Dermis microvascular lymphatic vessel endothelial cell (primary cell): ENCODE measurements at places on chromosomes 2 and 18. TPM values are rescaled to one million over a fixed set of nuclear protein-coding genes. Genes with fewer than 3 reads are reported as not detected.
A peak's percentile ranks its signal among the peaks of the same experiment; 100 is the strongest.

BOLL gene
- not detected in 2 replicates for total RNA-seq

- DNase-seq = no peak
These were observed 667.5 kb upstream of the HS6ST1 start for GRCh38 chr2:128986026-128986715.

ASNSD1 gene
- 46.7 and 47.1 TPM in 2 replicates for total RNA-seq

DNA sequence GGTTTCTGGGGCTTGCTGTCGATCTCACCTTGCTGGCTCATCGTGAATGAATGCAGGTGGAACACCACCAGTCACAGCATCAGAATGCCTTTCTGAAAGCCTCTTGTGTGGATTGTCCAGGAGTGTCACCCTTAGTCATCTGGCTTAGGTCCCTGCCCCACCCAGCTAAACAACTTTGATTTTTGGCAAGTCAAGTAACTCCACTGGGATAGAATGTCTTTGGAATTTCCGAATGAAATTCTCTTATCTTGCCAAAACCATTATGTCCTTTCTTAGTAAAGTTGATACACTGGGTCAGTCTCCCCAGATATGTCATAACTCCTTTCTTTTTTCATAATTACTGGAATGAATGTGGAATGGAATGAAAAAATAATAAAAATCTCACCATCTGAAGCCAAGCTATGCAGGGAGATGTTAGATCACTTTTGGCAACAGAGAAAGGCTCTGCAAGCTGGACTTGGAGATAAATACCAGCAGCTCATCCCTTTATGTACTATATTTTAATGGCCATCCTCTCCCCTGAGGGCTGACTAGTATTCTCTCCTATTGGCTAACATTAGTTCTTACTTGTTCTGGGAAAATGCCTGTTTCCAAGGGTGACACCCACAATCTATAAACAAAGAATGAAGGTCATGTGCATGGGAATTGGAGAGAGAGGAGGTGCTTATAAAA is 35.4 kb downstream of the INSIG2 start:
- DNase-seq = peak; percentile 89

- no peak for DNase-seq
These were observed 674.3 kb downstream of the IRS1 start for GRCh38 chr2:226125176-226125883.

DSG3 gene
- under 0.01 TPM in 1 of 2 replicates, not detected in the other for total RNA-seq

DNA sequence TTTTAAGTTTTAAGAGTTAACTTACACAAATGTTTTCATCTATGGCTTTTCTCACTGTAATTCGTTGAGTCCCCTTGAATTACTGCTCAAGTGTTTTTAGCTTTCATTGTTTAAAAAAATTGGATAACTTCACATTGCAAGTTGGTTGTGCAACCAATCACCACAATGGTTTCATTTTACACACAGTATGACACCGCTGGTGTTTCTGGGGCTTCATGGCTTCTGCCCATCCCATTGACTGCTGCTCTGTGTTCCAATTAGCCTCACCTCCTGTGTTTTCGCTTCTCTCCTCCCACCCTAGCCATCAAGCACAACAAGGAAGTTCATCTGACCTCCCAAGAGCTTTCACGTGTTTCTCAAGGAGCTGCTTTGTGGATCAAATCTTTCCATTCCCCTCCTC is 199.1 kb upstream of the CHAC2 start:
- DNase-seq = no peak

LCT gene
- total RNA-seq = not detected in 2 replicates

SERPINB3 gene
- total RNA-seq = not detected in 2 replicates

PTPRN gene
- not detected in 2 replicates for total RNA-seq

GRCh38 chr18:78818961-78819360 is 160.7 kb upstream of the SALL3 start:
- no peak for DNase-seq

UGT1A3 gene
- not detected in 2 replicates for total RNA-seq

DNA sequence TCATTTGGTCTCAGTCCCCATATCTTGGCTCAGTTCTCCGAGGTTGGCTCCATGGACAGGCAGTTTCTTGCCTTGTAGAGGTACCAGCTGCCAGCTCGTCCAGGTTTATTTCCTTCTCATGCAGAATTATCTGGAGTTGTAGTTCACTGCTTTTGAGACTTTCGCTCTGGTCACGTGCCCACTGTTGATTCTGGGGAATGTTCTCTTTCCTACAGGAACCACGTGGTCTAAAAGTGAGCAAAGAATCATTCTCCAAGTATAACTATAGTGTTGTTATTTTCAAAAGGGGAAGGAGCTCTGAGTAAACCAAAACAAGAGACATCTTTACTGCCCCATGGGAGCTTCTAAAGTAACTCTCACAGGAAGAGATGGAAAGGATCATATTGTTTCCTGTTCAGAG is 41.2 kb upstream of the RAB27B start:
- no peak for DNase-seq

GRCh38 chr2:96977631-96978195 is 8.7 kb downstream of the FAM178B start:
- no peak for DNase-seq

DNA sequence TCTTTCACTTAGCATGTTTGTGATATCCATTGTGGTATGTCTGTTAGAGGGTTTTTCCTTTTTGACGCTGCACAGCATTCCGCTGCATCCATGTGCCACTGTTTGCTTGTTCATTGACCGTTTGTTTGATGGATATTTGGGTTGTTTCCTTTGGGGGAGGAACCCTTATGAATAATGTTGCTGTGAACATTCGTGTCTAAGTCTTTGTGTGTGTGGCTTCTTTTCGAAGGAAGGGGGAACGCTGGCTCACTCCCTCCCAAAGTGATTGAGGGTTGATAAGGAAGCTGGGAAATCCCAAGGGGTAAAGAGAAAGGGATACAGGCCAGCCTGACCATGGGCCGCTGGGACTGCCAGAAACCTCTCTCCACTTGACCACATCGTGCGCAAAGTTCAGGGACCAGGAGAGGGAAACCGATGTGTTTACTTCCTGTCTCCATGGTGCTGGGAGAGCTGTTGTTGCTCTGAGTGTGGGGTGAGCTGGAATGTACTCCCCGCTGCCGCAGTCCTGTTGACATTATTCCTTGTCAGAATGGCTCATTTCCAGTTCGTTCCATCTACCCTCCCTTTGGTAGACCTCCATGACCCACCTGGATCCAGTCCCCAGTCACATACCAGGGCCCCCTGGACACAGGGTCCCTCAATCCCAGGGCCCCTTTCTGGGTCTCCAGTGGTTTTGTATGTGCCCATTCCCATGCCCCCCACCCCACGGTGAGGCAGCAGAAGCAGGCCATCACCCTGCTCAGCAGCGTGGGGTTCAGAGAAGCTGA is 39.6 kb downstream of the HS1BP3 start:
- DNase-seq = peak; percentile 100

- DNase-seq = no peak
These were observed 182.9 kb downstream of the MYO1B start for GRCh38 chr2:191428141-191428540.

RPRM gene
- not detected in 2 replicates for total RNA-seq

GATA6 gene
- 0.13 and 0.51 TPM in 2 replicates for total RNA-seq

DNA sequence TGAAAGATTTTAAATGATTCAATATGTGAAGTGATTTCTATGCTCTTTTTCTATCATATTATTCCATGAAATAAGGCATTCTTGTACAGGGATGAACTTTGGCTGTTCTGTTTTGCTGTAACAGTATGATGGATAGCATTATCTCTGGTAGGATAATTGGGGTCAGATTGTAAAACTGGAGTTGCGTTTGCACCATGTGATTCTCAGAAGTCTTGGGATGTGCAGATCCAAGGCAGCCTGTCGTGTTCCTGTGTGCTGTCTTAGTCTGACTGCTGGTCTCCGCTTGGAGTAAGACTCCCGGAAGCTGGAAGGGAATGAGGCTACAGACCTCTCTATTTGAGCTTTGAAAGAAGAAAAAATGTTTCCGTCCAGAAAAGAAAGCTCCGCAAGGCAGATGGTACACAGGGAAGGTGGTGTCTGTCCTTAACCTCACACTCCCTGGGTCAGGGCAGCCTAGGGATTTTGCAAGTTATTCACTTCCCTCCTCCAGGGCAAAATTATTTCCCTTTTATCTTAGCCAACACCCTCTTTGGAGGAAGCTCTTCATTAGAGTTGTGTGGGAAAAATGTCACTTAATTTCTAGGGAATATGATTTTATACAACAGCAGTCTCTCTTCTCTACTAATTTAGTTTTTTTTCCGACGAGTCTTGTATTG is 250.6 kb downstream of the PTPRM start:
- DNase-seq = no peak

GRCh38 chr2:164625378-164625971 is 4.2 kb upstream of the GRB14 start:
- DNase-seq = no peak
